Gastrocnemius medialis (tissue), 4 donors: ENCODE measurements at places on chromosomes 5 and 9. TPM values are rescaled to one million over a fixed set of nuclear protein-coding genes. Genes with fewer than 3 reads are reported as not detected.

Gene ANXA2R
- total RNA-seq, result 1.1 TPM

- DNase-seq, result no peak
- no peaks in the 10 kb centered on the region for H3K36me3 ChIP-seq
- H3K27me3 ChIP-seq, result no peaks in the 10 kb centered on the region
- no peak overlapping the region for H3K27ac ChIP-seq
Observed at GRCh38 chr9:93597142-93597706, 20.8 kb downstream of the PHF2 start.

Gene HTR1A
- total RNA-seq, result not detected

Gene NUTM2G
- not detected for total RNA-seq

- no peaks in the 10 kb centered on the region for H3K4me1 ChIP-seq
- no peaks in the 10 kb centered on the region for H3K36me3 ChIP-seq
- H3K27me3 ChIP-seq, result no peaks in the 10 kb centered on the region
- no peak overlapping the region for H3K4me3 ChIP-seq
- H3K27ac ChIP-seq, result no peak overlapping the region
Observed at GRCh38 chr5:56269216-56269927, 36.2 kb upstream of the ANKRD55 start.

Gene ABL1
- 27.2 TPM for total RNA-seq

Gene BTNL3
- not detected for total RNA-seq

DNA sequence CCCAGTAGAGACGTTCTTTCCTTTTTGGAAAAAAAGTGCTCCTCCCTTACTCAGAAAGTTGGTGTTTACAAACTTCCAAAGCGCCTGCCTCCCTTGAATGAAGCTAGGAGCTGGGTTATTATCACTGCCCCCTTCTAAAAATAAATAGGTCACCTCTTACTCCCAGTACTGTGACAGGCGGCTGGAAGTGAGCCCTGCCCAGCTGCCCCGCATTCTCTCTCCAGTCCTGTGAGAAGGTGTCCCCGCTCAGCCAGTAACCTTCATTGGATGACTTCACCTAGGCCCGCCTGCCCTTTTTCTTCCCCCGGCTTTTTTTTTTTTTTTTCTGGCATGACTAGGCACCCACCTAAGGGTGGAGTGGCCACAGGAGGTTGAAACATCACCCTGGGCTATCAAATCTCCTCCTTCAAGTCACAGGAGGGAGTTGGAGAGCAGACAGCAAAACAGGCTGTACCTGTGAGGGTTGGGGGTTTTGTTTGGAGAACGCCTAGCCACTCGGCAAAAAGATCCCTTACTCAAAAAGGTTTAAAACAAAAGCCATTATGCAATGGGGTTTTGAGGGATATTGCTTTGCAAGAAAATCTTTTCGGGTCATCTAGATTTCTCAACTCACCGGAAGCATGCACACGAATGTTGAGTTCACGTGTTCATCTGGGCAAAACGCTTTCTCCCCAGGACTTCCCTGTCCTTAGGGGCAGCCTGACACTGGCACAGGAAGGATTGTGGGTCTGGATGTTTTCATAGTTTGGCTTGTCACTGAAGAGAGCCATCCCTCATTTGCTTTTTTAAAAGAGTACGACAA, 43.3 kb upstream of the ZNF622 start:
- H3K4me3 ChIP-seq, result peak overlapping the region; percentile 66
- H3K27ac ChIP-seq, result peak overlapping the region; percentile 99
- peak; percentile 98 for DNase-seq
- H3K27me3 ChIP-seq, result no peaks in the 10 kb centered on the region
- no peaks in the 10 kb centered on the region for H3K36me3 ChIP-seq

DNA sequence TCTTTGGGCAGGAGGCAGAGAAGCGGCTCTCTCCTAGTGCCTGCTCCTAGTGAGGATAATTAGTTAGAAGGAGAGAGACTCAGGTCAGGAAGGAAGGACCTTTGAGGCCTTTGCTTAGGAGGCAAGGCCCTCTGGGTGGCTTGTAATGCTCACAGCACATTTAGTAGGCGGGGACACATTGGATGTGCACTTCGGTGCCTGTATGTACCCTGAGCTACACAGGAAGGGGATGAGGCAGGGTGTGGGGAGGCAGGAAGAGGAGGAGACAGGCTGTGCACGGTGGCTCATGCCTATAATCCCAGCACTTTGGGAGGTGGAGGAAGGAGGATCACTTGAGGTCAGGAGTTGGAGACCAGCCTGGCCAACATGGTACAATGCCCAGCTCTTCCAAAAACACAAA, 7.2 kb upstream of the LCN2 start:
- H3K27me3 ChIP-seq, result no peaks in the 10 kb centered on the region
- no peak overlapping the region for H3K27ac ChIP-seq
- H3K36me3 ChIP-seq, result no peaks in the 10 kb centered on the region
- no peak overlapping the region for H3K4me3 ChIP-seq
- H3K4me1 ChIP-seq, result no peaks in the 10 kb centered on the region

- peak; percentile 11 for DNase-seq
- H3K4me1 ChIP-seq, result no peaks in the 10 kb centered on the region
- H3K4me3 ChIP-seq, result no peak overlapping the region
- H3K36me3 ChIP-seq, result no peaks in the 10 kb centered on the region
- no peaks in the 10 kb centered on the region for H3K27me3 ChIP-seq
- H3K27ac ChIP-seq, result no peak overlapping the region
Observed at GRCh38 chr9:107954312-107954711, 464.7 kb upstream of the KLF4 start.

Gene LRRC19
- not detected for total RNA-seq

DNA sequence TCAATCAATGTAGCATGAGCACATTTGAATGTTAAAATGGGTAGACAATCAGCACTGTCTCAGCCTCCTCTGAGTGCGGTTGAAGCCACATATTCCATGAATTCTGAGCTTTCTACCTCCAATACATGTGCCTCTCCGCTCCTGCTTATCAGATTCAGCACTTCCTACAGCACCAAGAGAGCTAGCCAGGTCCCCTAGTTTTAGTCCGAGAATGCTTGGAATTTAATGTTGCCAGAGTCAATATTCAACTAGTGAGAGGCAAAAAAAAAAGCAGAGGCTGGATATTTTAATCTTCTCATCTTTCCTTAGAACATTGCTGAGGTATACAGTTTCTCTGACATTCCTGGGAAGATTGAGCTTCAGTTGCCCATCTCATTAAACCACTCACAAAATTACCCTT, 1979.1 kb upstream of the CDH9 start:
- DNase-seq, result no peak
- H3K27ac ChIP-seq, result no peak overlapping the region
- H3K36me3 ChIP-seq, result no peaks in the 10 kb centered on the region
- H3K4me3 ChIP-seq, result no peak overlapping the region
- no peaks in the 10 kb centered on the region for H3K27me3 ChIP-seq

- DNase-seq, result no peak
- no peaks in the 10 kb centered on the region for H3K27me3 ChIP-seq
- no peaks in the 10 kb centered on the region for H3K4me1 ChIP-seq
- H3K36me3 ChIP-seq, result no peaks in the 10 kb centered on the region
Observed at GRCh38 chr5:94932259-94932658, 313.8 kb downstream of the SLF1 start.

- no peaks in the 10 kb centered on the region for H3K36me3 ChIP-seq
- DNase-seq, result no peak
- H3K27me3 ChIP-seq, result no peaks in the 10 kb centered on the region
- no peak overlapping the region for H3K27ac ChIP-seq
- no peak overlapping the region for H3K4me3 ChIP-seq
- H3K4me1 ChIP-seq, result no peaks in the 10 kb centered on the region
Observed at GRCh38 chr9:117491491-117491890, 76.6 kb upstream of the ASTN2 start.

DNA sequence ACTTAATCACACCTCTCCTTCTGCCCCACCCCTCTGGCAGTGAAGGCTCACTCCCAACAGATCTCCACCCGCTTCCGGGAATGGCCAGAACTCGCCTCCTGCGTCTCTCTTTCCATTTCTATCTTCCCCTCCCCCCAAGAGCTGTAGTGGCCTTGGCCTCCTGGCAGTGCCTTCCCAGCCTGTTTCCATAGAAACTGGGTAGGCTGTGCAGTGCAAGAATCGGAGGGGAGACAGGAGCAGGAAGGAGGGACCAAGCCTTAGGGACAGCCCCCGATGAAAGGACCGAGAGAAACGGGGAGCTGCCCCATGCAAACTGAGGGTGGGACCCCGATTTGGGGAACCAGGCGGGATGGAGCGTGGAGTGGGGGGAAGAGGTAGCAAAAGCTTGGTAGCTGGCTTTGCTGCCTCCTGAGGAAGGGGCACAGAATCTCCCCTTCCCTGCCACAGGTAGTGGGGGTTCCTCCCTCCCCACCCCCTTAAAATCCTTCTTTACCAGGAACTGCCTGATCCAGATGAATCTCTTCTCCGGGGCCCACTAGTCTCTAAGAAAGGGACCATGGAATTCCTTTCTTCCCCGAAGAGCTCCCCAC, 4.5 kb upstream of the PCDH1 start:
- DNase-seq, result no peak
- H3K27ac ChIP-seq, result no peak overlapping the region
- peaks cover 32% of the 10 kb centered on the region for H3K27me3 ChIP-seq
- H3K36me3 ChIP-seq, result no peaks in the 10 kb centered on the region
- H3K4me1 ChIP-seq, result peaks cover 7% of the 10 kb centered on the region

Gene CMBL
- 46.7 TPM for total RNA-seq

Gene ZFP37
- total RNA-seq, result 1.3 TPM

DNA sequence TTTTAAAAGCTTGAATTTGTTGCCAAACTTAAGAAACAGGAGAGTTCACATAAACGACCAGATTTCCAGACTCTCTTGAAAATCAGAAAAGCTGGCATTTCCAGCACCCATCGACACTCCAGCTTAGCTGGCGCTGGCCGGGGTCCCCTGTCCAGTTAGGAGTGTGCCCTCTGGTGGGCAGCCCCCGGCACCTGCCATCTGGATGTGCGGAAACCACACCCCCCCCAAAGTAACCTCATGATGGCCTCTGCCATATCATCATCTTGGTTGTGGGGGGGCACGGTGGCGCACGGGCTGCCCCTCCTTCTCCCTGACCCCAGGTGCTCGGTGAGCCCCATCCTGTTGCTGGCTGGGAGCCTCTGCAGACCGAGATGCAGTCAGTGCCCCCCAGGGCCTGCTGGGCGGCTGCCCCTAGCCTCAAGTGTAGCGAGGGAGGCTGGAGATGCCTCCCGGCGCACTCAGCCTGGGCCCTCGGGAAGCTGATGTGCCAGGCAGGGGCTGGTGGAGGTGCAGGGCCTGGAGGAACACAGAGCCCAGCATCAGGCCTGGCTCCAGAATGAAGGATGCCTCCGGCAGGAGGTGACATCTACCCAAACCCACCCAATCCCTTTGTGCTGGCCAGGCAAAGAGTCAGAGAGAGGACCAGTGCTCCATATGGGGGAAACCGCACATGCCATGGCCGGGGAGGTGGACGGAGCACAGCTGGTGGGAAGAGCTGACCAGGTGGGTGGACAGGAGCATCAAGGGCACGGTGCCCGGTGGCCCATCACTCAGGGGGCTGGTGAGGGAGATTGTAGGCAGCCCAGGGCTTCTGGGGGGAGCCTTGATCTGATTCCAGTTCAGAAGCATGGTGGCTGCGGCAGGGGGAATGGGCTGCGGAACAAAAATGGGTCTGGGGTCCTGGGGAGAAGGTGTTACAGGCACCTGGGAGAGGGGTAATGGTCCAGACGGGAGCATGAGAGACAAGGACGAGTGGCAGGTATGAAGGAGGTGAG, 70.6 kb downstream of the ADAMTS2 start:
- peak overlapping the region; percentile 74 for H3K27ac ChIP-seq

GRCh38 chr9:118367383-118367782, 663.2 kb downstream of the TLR4 start:
- DNase-seq, result no peak
- no peak overlapping the region for H3K4me3 ChIP-seq
- H3K4me1 ChIP-seq, result no peaks in the 10 kb centered on the region
- H3K36me3 ChIP-seq, result no peaks in the 10 kb centered on the region
- no peaks in the 10 kb centered on the region for H3K27me3 ChIP-seq
- no peak overlapping the region for H3K27ac ChIP-seq

GRCh38 chr5:170278611-170279458, 18.7 kb downstream of the LCP2 start:
- H3K4me3 ChIP-seq, result no peak overlapping the region
- peak overlapping the region; percentile 64 for H3K27ac ChIP-seq
- peak; percentile 40 for DNase-seq
- no peaks in the 10 kb centered on the region for H3K4me1 ChIP-seq
- H3K27me3 ChIP-seq, result no peaks in the 10 kb centered on the region
- H3K36me3 ChIP-seq, result no peaks in the 10 kb centered on the region

- no peak overlapping the region for H3K4me3 ChIP-seq
- H3K27me3 ChIP-seq, result no peaks in the 10 kb centered on the region
- H3K36me3 ChIP-seq, result no peaks in the 10 kb centered on the region
Observed at GRCh38 chr9:90078988-90079421, 474.2 kb downstream of the GADD45G start.

Gene GABRA1
- not detected for total RNA-seq

Gene KCNT1
- total RNA-seq, result 7.5 TPM

GRCh38 chr9:18770131-18770908, 262.7 kb downstream of the SAXO1 start:
- H3K27me3 ChIP-seq, result no peaks in the 10 kb centered on the region
- H3K4me3 ChIP-seq, result no peak overlapping the region
- no peak overlapping the region for H3K27ac ChIP-seq
- DNase-seq, result no peak
- no peaks in the 10 kb centered on the region for H3K36me3 ChIP-seq

Gene PAEP
- not detected for total RNA-seq

DNA sequence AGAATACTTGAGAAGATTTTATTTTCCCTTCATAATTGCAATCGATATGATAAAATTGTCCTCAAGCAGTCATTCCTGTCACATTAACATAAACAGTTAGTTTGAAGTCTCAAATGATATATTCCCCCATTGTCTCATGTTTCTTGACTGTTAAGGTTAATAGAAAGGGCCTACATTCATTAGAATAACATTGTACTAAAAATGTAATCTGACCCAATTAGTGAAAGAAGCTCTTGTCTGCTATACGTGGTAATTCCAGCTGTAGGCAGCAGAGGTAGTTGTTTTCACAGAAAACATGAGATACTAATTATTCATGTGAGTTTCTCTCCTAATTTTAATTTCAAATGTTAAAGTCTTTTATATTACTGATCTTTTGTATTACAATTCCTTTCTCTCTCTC, 25.9 kb upstream of the AP3B1 start:
- H3K36me3 ChIP-seq, result no peaks in the 10 kb centered on the region
- DNase-seq, result no peak
- no peaks in the 10 kb centered on the region for H3K4me1 ChIP-seq
- H3K4me3 ChIP-seq, result no peak overlapping the region
- H3K27ac ChIP-seq, result no peak overlapping the region

DNA sequence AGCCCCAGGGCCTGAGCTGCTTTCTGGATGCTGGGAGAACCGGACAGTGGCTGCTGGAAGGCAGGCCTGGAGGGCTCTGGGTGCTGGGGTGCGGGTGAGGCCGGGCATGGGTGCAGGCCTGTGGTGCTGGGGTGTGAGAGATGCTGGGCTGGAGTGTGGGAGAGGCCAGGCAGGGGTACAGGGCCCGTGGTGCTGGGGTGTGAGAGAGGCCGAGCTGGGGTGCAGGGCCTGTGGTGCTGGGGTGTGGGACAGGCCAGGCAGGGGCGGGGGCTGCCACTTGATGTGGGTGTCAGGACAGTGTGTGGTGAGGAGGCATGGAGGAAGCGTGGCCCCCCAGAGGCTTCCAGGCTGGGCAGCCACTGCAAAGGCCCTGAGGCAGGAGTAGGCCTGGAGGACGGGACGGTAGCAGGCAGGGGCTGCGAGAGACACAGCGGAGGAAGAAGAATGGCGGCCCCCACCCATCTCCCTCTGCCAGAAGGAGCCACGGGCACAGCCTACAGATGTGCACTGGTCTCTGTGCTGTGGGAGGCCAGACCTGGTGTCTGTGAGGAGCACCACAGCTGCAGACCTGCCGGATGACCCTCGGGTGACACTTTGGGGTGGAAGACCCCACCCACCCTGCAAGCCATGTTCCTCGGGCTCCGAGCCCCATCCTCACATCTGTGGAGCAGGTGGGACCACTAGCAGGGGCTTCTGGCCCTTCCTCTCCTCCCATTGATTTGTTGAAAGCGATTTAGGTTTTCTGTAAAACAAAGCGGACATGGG, 9.3 kb downstream of the NKD2 start:
- H3K4me3 ChIP-seq, result no peak overlapping the region
- no peak for DNase-seq
- no peaks in the 10 kb centered on the region for H3K27me3 ChIP-seq
- no peaks in the 10 kb centered on the region for H3K4me1 ChIP-seq
- no peaks in the 10 kb centered on the region for H3K36me3 ChIP-seq
